ENCODE measurements at places on chromosomes 5 and 9. TPM values are rescaled to one million over a fixed set of nuclear protein-coding genes. Genes with fewer than 3 reads are reported as not detected.

- peak; percentile 22 for DNase-seq
Measured at GRCh38 chr5:39148983-39149534, 70.3 kb downstream of the FYB1 start.

KCNV2 gene
- total RNA-seq: not detected

GRCh38 chr5:58925627-58926540 lies 343.0 kb downstream of the RAB3C start:
- DNase-seq: peak; percentile 28

DNA sequence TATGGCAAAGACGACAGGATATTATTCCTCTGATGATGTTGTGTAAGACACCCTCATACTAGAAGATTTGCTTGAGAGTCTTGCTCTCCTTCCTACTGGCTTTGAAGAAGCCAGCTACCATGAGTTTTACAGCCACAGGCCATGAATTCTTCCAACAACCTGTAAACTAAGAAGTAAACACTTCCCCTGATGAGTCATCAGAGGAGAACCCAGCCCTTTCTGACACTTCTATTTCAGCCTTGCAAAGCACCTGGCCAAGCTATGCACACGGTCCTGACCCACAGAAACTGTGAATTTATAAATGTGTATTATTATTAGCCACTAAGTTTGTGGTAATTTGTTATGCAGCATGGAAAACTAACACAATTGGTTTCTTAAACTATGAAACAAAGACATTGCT lies 288.8 kb upstream of the ADAMTSL1 start:
- peak; percentile 80 for DNase-seq

GRCh38 chr9:99300103-99300439 lies 78.0 kb downstream of the SEC61B start:
- no peak for DNase-seq

Measured in renal cortical epithelial cell (primary cell).